ENCODE measurements at places on chromosomes 3 and 15.

DNA sequence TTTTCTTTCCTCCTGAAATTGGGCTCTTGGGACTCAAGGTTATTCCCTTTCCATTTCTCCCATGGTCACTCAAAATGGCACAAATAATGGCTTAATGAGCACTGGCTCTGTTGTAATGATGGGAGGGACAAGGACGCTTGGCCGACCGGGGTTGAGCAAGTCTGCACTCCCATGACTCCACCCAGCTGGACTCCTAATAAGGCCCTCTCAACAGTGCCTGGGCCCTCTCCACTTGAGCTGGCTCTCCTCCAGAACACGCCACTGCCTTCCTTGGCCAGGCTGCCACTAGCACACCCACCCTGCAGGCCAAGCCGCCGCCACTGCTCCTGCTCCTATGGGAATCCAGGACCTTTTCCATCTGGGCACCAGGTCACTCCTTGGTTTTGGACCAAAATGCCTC is 42.3 kb downstream of the ADCY5 start:
- no peak for DNase-seq

DNA sequence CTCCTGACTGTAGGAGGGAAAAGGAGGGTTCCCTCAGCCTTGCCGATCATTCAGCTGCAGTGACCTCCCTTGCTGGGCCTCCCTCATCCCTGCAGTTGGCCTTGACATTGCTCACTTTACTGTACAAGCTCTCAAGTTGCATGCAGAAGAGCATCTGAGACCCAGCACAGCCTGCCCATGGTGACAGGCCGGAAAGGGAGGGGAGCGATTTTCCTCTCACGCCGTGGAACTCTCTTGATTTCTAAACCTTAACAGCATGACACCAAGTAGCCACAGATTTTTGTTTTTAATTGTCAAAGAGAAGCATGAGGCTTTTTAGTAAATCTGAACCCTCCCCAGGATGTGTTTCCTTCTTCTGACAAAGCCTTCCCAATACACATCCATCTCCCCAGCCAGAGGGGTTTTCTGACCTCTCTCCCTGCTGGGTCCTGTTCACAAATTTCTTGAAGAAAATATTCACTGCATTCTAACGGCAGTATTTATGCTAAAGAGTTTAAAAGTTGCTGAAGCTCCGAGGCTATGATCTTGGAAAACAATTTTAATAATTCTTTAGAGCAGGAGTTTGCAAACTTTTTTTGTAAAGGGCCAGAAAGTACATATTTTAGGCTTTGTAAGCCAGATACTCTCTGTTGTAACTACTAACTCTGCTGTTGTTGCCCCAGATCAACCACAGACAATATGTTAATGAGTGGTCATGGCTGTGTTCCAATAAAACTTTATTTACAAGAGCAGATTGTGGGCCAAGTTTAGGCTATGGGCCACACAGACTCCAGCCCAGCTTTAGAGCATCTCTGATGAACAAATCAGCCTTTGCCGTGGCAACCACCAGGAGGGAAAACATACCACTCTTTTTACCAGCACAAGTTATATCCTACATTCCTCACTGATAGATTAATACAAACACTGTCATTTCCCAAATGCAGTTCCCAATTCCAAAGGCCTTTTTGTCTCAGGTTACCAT is 34.8 kb downstream of the LMCD1 start:
- DNase-seq, result no peak

DNA sequence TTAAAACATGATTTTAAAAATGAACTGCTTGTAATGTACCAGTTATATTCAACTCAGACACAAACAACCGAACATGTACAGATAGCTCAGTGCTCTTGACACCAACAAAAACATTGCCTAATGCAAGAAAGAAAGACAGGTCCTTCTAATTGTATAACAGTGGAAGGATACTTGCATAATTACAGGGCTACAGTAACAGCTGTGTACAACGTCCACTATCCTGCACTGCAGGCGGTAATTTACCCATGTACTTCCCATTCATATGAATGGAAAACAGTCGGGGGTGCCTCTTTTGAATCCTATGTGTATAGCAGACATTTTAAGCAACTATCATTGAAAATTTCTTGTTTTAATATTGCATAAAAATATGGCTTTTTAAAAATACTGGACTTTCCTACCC is 41.1 kb upstream of the PLSCR5 start:
- DNase-seq, result no peak

DNA sequence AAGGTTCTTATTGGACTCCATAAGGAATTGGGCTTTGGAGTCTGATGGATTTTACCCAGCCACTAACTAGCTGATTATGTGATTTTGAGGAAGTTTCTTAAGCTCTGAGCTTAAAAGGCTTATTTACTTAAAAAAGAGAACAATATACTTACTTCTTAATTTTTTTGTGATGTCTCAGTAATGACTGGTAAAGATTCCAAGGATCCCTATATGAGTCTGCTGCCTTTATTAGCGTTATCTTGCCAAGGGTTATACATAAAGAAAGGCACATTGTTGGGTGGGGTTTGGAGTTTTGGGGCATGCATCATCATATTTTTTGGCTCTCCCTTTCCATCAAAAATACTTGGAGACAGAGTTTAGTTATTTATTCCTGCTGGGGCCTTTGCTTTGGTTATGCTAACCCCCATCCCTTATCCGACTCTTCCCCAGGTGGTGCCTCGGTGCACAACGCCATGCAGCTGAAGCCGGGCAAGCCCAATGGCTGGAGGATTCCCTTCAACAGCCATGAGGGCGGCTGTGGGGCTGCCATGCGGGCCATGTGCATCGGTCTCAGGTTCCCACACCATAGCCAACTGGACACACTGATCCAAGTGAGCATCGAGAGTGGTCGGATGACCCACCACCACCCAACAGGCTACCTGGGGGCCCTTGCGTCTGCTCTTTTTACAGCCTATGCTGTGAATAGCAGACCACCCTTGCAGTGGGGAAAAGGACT is 6.7 kb downstream of the ADPRH start:
- DNase-seq, result no peak

DNA sequence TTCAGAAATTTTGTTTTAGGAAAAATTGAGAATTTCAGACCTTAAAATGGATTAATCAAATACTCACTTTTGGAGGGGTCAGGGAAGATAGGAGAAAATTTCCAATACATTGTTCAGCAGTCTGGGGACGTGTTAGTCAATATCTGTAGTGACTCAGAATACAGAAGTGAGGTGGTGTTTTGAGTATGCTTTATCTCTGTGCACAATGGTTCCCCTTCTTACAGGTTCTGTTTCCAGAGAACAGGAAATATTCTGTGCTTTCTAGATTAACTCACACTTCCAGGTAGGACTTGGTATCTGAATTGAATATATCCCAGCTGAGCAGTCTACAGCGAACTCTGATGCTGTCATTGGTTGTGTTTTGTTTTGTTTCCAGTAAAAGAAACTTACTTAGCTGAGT is 30.7 kb upstream of the CCDC54 start:
- DNase-seq, result no peak

- no peak for DNase-seq
Observed at GRCh38 chr15:45391746-45392583, 13.6 kb upstream of the GATM start.

GRCh38 chr15:98682992-98683701 is 34.8 kb downstream of the IGF1R start:
- DNase-seq, result no peak

DNA sequence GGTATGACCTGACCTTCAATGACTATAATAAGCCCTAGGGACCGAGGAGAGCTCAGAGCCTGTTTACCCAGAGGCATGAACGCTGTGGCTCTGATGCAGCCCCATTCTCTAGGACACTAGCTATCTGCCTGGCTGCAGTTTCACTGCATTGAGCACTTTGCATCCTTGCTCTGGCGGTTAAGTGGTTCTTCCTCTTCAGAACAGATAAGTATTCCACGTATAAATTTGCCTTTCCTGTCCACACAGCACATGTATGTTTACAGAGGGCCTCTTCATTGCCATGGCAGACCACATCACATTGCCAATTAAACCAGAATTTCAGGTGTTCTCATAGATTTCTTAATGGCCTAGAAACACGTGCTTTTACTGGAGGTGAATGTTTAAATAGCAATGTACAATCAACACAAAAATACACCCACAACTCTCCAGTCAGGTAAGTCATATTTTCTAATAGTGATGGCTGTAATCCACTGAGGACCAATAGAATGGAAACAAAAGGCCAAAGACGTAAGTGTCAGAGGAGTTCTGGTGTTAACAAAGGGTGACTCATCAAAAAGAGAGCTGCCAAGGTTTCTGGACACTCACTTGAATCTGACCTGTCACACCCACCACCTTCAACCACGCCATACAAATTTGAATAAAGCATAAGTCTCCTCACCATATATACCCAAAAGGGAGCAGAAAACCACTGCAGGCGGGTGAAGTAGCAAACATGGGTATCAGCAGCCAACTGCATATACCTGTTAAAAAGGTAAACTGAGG is 553.4 kb downstream of the OCA2 start:
- DNase-seq, result no peak

DNA sequence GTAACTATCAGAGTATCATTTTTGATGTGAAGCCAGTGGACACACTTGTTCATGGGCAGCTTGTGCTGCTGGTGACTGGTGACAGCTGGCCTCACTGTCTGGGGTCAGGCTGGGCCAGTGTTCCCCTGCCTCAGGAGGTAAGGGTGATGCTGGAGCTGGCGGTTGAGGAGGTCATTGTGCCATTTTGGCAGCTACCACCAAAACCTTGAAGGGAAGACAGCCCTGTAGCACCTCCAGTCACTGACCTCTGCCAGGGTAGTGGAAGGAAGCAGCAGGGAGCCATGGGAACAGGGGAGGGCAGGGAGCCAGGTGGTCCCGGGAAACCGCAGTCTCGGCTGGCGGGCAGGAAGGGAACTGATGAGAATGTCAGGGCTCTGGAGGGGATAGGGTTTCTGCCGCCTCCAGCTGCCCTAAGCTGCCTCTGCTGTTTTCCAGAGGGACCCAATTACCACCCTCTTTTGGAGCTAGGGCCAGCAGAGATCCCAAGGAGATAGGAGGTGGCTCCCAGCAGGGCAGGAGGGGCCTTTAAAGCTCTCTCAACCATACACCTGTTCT is 24.8 kb downstream of the FOXL2NB start:
- DNase-seq, result no peak

GRCh38 chr3:53803124-53803815 is 42.9 kb downstream of the CHDH start:
- DNase-seq, result no peak

DNA sequence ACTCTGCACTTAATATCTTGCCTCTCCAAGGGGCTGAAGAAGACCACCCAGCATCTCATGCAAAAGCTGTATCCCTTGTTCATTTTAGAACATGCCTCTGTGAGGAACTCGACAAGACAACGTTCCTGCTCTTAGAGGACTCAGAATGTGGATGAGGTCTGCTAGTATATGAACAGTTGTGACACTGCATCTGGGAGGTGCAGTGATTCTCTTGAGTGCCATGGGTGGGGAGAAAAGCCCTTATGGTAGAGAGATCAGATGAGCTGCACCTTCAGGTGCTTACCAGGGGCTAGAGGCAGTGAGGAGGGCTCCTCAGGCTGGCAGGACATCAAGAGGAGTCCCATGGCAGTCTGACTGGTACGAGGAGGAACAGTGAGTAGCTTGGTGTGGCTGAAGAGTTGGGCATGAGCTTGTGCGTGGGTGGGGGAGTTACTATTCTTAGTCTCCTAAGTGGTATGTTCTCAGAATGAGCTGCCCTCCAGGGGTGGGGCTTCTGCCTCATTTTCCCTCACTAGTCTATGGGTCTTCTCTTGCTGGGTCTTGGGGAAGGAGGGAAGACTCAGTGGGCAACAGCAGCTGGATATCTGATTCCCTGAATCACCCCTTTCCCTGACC is 56.7 kb upstream of the ATP2B2 start:
- no peak for DNase-seq

DNA sequence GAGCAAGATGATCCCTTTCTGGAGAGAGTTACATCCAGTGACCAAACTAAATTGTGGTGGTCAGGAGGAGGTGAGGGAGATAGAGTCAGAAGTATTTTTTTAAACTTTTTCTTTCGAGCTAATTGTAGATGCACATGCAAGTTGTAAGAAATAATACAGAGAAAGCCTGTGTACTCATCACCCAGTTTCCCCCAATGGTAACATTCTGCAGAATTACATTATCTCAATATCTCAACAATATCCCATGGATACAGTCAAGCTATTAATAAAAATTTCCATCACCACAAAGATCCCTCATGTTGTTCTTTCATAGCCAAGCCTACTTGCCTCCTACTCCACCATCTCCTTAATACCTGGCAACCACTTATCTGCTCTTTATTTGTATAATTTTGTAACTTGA is 3.3 kb upstream of the TMEM45A start:
- no peak for DNase-seq

- peak; percentile 11 for DNase-seq
Observed at GRCh38 chr15:22918056-22918455, 62.1 kb downstream of the CYFIP1 start.

- no peak for DNase-seq
Observed at GRCh38 chr3:19348500-19348899, 200.2 kb downstream of the KCNH8 start.

Measured in HFF-Myc (cell line).